Articular chondrocyte of knee joint (primary cell): ENCODE measurements at places on chromosomes 4 and X. TPM values are rescaled to one million over a fixed set of nuclear protein-coding genes. Genes with fewer than 3 reads are reported as not detected.

Gene SSX2B
- total RNA-seq = not detected in 2 replicates

Gene CXorf49
- not detected in 2 replicates for total RNA-seq

Gene GAGE12E
- total RNA-seq = not detected in 2 replicates

Gene TLR2
- 0.32 and 0.39 TPM in 2 replicates for total RNA-seq

Gene WDR13
- 89.5 and 94.5 TPM in 2 replicates for total RNA-seq

Gene SPANXN4
- total RNA-seq = not detected in 2 replicates

Gene MAGEE2
- total RNA-seq = not detected in 2 replicates

Gene FABP2
- total RNA-seq = under 0.01 TPM in 1 of 2 replicates, not detected in the other

Gene SCML2
- 3.8 and 4.2 TPM in 2 replicates for total RNA-seq

Gene WDFY3
- 89.0 and 96.1 TPM in 2 replicates for total RNA-seq

Gene AADAT
- 5.6 and 6.4 TPM in 2 replicates for total RNA-seq

Gene CSAG1
- not detected in 2 replicates for total RNA-seq

Gene AMTN
- total RNA-seq = 0.43 TPM in 1 of 2 replicates, not detected in the other

Gene GPR34
- total RNA-seq = not detected in 2 replicates

Gene PAPSS1
- 107 and 113 TPM in 2 replicates for total RNA-seq

Gene TKTL1
- not detected in 2 replicates for total RNA-seq

Gene NAP1L2
- 1.6 and 2.5 TPM in 2 replicates for total RNA-seq

Gene ITIH6
- total RNA-seq = under 0.01 TPM in 2 replicates

Gene PROM1
- total RNA-seq = not detected in 2 replicates

Gene TTC29
- not detected in 2 replicates for total RNA-seq

Gene AKAP4
- total RNA-seq = not detected in 2 replicates

Gene APBB2
- total RNA-seq = 36.5 and 47.6 TPM in 2 replicates

Gene CT45A3
- not detected in 2 replicates for total RNA-seq

Gene BGN
- total RNA-seq = 116 and 154 TPM in 2 replicates

Gene TECRL
- total RNA-seq = not detected in 2 replicates

Gene RIBC1
- total RNA-seq = 0.26 and 0.54 TPM in 2 replicates

Gene TMEM33
- total RNA-seq = 54.0 and 55.6 TPM in 2 replicates

Gene GABRA4
- 0.39 and 0.86 TPM in 2 replicates for total RNA-seq

Gene ART3
- not detected in 2 replicates for total RNA-seq

Gene MEPE
- total RNA-seq = not detected in 2 replicates

Gene TEX13D
- total RNA-seq = not detected in 2 replicates

Gene TNMD
- total RNA-seq = not detected in 2 replicates

Gene CCDC110
- 5.0 and 7.1 TPM in 2 replicates for total RNA-seq

Gene PWWP3B
- total RNA-seq = 0.22 and 0.39 TPM in 2 replicates

Gene NPNT
- total RNA-seq = 0.11 TPM in 1 of 2 replicates, not detected in the other

Gene UCP1
- total RNA-seq = not detected in 2 replicates

Gene STPG2
- total RNA-seq = 0.13 and 0.65 TPM in 2 replicates

Gene MID1
- total RNA-seq = 8.5 and 9.4 TPM in 2 replicates

Gene VGLL1
- total RNA-seq = not detected in 2 replicates

Gene BANK1
- 3.1 and 3.4 TPM in 2 replicates for total RNA-seq

Gene TRPC3
- 0.11 and 0.13 TPM in 2 replicates for total RNA-seq

Gene ZCCHC12
- 0.11 and 0.13 TPM in 2 replicates for total RNA-seq

Gene MAGEC2
- not detected in 2 replicates for total RNA-seq

Gene FUNDC2
- 60.0 and 70.6 TPM in 2 replicates for total RNA-seq

Gene GLRA2
- total RNA-seq = not detected in 2 replicates

Gene INPP4B
- 5.4 and 6.0 TPM in 2 replicates for total RNA-seq

Gene PAGE1
- not detected in 2 replicates for total RNA-seq

Gene DCAF12L2
- 0.11 and 0.78 TPM in 2 replicates for total RNA-seq
